ENCODE measurements at places on chromosomes 3 and 15. TPM values are rescaled to one million over a fixed set of nuclear protein-coding genes. Genes with fewer than 3 reads are reported as not detected.

The COL6A6 gene
- total RNA-seq, result 0.12 TPM

The WDR49 gene
- 0.32 TPM for total RNA-seq

The CRYGS gene
- total RNA-seq, result 2.7 TPM

The TMC3 gene
- 0.06 TPM for total RNA-seq

GRCh38 chr15:41992151-41992802 is 19.9 kb upstream of the EHD4 start:
- DNase-seq, result no peak

DNA sequence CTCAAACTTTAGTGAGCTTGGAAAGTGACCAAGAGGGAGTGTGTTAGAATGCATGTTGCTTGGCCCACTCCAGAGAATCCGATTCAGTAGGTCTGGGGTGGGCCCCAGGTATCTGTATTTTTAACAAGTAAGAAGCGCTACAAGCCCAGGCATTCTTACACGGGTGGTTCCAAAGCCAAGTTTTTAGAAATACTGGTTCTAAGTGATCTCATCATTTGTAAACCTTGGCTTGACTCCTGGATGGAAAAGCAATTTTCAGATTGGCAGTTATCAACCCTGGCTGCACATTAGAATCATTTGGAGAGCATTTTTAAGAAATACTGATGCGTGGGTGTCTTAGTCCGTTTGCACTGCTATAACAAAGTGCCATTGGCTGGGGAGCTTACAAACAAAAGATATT is 27.3 kb upstream of the ST8SIA2 start:
- no peak for DNase-seq

The GOLGA8A gene
- 47.3 TPM for total RNA-seq

DNA sequence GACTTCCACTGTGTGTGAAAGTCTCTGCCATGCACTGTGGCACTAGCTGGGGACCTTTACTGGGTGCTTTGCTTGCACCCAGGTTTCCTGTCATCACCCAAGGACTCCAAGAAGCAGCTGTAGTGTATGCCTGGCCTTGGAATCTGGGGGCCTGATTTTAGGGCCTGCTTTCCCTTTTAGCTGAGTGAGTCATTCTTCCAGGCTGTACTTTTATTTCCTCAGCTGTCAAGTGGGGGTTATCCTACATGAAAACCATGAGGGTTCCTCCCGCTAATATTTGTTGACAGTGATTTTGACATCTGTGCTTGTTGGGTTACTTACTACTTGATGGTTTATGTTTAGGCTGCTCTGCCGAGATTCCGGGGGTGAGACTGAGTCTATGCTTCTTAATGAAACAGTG is 18.5 kb downstream of the GORASP1 start:
- DNase-seq, result no peak

DNA sequence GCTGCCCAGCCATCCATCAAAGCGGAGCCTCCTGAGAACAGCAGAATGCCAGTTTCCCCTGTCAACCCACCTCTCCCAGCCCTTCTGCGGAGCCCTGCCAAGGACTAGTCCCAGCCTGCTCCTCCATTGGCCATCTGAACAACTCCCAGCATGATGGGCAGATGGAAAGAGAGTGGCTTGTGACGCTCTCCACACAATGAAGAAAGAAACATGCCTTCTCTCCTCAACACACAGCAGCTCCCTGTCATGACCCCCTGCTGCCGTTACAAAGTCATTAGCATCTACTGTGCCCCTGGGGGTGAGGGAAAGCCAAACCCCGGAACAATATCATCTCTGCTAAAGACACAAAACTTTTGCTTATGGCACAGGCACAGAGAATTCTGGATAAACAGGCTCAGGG is 33.6 kb downstream of the MECOM start:
- DNase-seq, result no peak

GRCh38 chr3:53597136-53597915 is 102.9 kb downstream of the CACNA1D start:
- DNase-seq, result no peak

The LCMT2 gene
- 7.5 TPM for total RNA-seq

The PPP1R14D gene
- 23.4 TPM for total RNA-seq

The SCAANT1 gene
- not detected for total RNA-seq

The DUOX1 gene
- 23.4 TPM for total RNA-seq

- DNase-seq, result no peak
Observed at GRCh38 chr3:98670020-98670419, 76.6 kb upstream of the CPOX start.

DNA sequence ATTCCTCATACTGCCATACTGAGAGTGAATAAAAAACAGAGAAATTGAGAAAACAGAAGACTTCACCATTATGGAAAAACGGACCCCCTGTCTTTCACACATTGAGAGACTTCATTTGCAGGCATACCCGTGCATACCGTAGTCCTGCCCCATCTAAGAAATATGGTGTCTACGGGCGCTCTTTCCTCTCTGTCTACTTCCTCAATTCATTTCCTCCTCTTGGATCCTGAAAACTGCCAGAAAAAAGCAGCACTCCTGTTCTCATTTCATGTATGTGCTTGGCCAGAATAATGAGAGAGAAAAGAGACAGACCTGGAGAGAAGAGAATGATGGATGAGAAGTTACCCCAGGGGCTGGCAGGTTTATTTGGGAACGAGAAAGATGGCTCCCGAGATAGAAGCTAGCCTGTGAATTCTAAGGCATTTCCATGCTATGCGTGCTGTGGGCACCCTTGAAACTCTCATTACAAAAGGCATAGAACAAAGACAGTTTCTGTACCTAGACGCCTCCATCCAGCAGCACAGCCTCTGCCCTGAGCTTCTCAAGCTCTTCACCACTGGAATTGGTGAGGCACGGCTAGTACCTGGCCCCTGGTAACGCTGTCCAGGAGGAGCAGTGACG is 62.5 kb upstream of the EPHB3 start:
- DNase-seq, result no peak

The RTP3 gene
- not detected for total RNA-seq

DNA sequence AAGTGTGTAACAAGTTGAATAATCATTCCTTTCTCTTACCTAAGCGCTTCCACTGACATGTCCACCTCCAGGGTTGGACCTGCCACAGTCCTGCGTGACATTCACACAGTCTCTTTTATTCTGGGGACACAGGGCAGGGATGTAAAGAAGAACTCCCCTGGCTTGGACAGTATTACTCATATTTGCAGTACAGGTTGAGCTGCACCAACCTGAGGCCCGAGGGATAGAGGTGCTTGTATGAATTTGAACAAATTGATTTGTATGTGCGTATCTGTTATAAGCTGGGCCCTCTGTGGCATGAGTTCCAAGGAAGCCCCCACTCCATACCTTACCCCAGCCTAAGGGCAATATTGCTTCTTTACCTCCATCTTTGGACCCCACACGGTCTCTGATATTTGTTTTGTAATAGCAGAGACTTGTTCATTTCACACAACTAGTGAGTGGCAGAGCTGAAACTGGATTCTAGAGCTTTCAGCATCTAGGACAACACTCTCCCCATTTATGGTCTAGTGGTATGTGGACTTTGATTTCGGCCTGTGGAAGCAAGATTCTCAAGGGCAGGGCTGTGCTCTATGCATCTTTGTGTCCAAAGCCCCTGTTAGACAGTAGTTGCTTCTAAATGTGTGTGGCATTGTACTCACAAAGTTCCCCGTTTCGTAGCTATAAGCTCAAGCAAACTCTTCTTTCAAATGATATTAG is 39.2 kb downstream of the FAH start:
- DNase-seq, result no peak

GRCh38 chr15:99506399-99506798 is 59.4 kb upstream of the MEF2A start:
- DNase-seq, result no peak

The AZI2 gene
- 55.1 TPM for total RNA-seq

The DCUN1D1 gene
- 45.8 TPM for total RNA-seq

- DNase-seq, result no peak
Observed at GRCh38 chr3:170657312-170657711, 71.4 kb upstream of the SLC7A14 start.

The PATL2 gene
- total RNA-seq, result 2.2 TPM

DNA sequence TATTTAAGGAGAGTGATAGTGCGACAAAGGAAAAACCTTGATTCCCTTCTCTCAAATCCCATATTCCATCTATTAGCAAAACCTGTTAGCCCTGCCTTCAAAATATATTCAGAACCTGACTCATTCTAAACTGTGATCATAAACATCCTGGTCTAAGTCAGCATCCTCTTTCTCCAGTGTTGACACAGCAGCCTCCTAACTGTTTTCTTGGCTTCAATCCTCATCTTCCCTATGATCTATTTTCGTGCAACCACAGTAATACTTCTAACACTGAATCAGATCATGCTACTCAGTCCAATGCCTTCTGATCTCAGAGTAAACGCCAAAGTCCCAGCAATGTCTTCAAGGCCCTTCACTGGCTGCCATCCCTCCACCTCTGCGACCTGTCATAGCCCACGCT is 785.1 kb downstream of the EDEM1 start:
- DNase-seq, result no peak

- DNase-seq, result no peak
Observed at GRCh38 chr3:177561769-177562392, 364.6 kb upstream of the TBL1XR1 start.

GRCh38 chr3:31180274-31180673 is 285.8 kb upstream of the GADL1 start:
- DNase-seq, result no peak

DNA sequence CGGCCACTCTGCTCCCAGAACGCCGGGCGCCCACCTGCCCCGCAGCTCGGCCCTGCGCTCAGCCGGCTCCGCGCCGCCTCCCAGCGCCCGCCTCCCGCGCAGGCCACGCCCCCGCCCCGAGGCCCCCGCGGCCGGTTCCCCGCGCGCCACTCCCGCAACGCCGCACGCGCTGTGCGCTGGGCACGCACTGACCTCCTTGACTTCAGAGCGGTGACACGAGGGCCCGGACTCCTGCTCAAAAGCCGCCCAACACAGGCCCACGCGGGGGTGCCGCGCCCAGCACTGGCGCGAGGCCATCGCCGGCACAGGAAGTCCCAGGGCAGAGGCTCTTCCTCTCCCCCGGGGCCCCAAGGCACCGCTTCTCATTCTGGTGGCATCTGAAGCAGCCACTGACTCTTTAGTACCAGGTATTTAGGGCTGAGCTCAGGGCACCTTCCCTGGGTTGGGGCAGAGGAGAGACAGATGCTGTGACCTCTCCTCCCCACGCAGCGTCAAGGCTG is 12.4 kb downstream of the TNK2 start:
- DNase-seq, result peak; percentile 45

The CATSPER2 gene
- total RNA-seq, result 8.1 TPM

The CHL1 gene
- total RNA-seq, result 17.9 TPM

The GOLGA8J gene
- total RNA-seq, result not detected

GRCh38 chr3:179330438-179330837 is 7.6 kb downstream of the ZNF639 start:
- no peak for DNase-seq

- DNase-seq, result no peak
Observed at GRCh38 chr3:117133066-117133465, 423.5 kb downstream of the TUSC7 start.

The SCG5 gene
- total RNA-seq, result 2.6 TPM

DNA sequence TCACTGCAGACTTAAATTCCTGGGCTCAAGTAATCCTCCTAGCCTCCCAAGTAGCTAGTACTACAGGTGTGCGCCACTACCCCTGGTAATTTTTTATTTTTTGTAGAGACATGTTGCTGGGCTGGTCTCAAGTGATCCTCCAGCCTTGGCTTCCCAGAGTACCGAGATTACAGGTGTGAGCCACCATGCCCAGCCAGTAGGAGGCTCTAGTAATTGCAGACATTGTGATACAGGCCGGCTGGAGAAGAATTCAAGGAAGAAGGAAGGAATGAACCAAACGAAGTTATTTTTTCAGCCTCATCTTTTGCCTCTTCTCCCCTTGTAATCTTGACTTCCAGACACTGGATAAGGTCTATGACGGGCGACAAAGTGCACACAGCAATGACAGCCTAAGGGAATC is 3.2 kb upstream of the PPP4R2 start:
- no peak for DNase-seq

- no peak for DNase-seq
Observed at GRCh38 chr3:30843877-30844276, 50.6 kb downstream of the GADL1 start.

- no peak for DNase-seq
Observed at GRCh38 chr3:178900029-178900646, 171.5 kb downstream of the ZMAT3 start.

DNA sequence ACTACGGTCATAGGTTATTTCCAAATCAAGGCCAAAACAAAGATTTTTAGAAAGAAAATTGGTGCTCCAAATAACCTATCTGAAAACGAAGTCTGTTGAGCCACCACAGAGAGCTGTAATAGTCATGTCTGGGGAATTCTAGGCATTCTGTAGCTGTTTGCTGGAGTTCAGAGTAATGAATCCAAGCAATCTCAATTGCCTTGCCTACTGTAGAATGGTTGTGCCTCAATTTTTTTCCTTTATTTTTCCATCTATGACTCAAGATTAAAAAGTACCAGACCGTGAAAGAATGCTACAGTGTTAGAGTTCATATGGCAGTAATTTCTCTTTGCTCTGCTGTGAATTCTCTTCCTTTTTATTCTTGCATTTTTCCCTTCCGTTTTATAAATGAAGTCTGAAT is 1007.2 kb upstream of the ALCAM start:
- DNase-seq, result no peak

The RAB6B gene
- total RNA-seq, result 8.4 TPM

Measured in mucosa of gallbladder (tissue), 1 donor.